ENCODE measurements at places on chromosomes 3 and 15.

- H3K4me1 ChIP-seq, result peaks cover 31% of the 10 kb centered on the region
- DNase-seq, result no peak
- H3K27ac ChIP-seq, result no peak overlapping the region
- H3K27me3 ChIP-seq, result no peaks in the 10 kb centered on the region
- H3K4me3 ChIP-seq, result no peak overlapping the region
These were observed 2.1 kb downstream of the PLA2G4F start for GRCh38 chr15:42154212-42154941.

DNA sequence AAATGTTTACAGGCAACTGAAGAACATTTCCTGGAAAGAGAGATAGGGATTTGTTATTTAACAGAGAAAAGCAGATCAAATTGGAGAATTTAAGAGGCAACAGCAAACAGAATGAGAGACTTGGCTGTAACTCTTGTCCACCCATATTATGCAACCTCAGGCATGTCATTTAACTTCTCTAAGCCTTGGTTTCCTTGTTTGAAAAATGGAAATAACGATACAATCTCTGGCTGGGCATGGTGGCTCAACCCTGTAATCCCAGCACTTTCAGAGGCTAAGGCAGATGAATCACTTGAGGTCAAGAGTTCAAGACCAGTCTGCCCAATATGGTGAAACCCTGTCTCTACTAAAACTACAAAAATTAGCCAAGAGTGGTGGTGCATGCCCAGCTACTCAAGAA is 23.7 kb downstream of the ARRDC4 start:
- no peaks in the 10 kb centered on the region for H3K36me3 ChIP-seq
- H3K4me1 ChIP-seq, result no peaks in the 10 kb centered on the region
- no peak overlapping the region for H3K4me3 ChIP-seq
- no peaks in the 10 kb centered on the region for H3K27me3 ChIP-seq

DNA sequence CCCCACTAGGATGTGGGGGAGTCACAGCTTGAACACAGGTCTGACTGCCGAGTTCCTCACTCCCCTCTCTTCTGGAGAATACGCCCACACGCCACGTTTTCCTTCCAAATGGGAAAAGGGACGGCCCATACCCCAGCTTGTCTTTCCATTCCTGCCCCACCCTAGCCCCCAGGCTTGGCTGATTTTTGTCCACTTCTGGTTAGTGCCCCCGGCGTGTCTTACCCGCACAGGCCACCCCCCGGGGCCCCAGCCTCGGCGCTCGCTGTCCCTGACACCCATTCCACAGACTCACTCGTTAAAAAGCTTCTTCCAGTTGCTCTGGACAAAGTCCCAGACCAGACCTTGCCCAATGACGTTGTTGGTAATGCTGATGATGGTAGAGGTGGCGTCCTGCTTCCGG is 14.5 kb downstream of the MESP2 start:
- peaks cover 91% of the 10 kb centered on the region for H3K36me3 ChIP-seq
- peaks cover 4% of the 10 kb centered on the region for H3K4me1 ChIP-seq
- H3K27me3 ChIP-seq, result no peaks in the 10 kb centered on the region
- H3K4me3 ChIP-seq, result no peak overlapping the region
- no peak for DNase-seq

DNA sequence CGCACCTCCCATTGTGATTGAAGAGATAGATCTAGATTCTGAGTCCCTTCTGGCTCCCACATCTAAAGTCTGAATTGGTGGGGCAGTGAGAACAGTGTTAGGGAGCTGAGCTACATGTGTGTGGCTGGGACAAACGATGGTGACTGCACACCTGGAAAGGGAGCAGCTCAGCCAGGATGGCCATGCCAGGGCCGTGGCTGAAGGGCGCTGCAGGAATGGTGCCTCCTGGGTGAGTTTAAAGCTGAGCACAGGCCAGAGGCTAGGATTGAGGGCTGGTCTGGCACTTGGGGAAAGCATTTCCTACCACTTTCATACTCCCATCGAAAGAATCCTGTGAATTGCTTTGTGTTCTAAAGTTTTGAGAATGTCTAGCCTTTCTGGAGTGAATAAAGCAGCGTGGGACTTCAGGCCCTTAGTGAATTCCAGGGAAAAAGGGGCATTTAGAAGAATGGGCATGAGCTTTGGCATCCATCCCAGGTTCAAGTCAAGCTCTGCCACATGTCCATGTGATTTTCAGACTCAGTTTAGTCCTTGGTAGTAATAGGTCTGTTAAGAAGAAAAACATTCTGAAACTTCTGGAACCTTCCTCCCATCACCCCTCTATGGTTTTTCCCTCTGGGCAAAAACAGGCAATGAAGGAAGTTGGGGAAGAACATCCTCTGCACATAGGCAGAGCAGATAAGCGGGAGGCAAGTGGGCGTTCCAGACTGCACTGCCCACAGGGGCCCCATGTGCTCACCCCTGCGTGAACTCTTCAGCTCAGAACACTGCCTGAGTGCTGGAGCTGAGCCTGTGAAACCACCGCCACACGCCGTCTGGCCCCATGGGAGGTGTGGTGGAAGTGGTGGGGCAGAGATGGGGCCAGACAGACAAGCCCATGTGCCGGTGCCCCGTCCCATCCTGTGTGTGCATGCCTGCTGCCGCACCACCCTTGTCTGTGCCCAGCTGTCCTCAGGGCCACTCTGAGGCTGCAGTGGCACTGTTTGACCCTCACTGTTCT is 12.9 kb upstream of the CPNE9 start:
- DNase-seq, result no peak
- no peak overlapping the region for H3K4me3 ChIP-seq
- H3K36me3 ChIP-seq, result peaks cover 78% of the 10 kb centered on the region
- no peaks in the 10 kb centered on the region for H3K27me3 ChIP-seq
- H3K4me1 ChIP-seq, result peaks cover 4% of the 10 kb centered on the region
- no peak overlapping the region for H3K27ac ChIP-seq

DNA sequence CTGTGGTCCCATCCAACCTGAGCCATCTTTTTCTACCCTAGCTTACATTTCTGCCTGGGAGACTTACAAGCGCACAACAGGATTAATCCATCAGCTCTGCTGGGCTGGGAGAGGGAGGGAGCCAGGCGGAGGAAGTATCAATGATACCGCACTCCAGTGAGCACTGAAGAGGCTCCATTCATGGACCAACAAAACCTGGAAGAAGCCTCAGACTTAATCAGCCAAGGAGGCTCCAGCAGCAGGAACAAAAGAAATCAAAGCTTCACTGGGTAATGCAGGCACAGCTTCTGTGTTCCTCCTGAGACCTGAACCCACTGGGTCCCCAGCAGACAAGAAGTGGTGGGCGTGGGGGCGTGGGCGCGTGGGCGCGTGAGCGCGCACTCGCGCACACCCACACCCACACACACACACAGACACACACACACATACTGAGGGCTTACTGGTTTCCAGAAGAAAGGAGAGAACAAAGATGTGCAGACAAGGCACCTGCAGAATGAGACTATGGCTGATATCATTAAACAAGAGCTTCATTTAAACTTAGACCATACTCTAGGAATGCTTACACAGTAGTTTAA is 87.0 kb upstream of the BOC start:
- DNase-seq, result no peak
- H3K27me3 ChIP-seq, result peaks cover 4% of the 10 kb centered on the region
- no peak overlapping the region for H3K27ac ChIP-seq
- no peaks in the 10 kb centered on the region for H3K36me3 ChIP-seq
- H3K4me3 ChIP-seq, result no peak overlapping the region
